ENCODE measurements at places on chromosomes 3 and 15.

GRCh38 chr3:42277676-42278075, 11.7 kb upstream of the CCK start:
- no peak for DNase-seq

GRCh38 chr3:193974671-193975535, 161.0 kb upstream of the HES1 start:
- DNase-seq, result no peak

DNA sequence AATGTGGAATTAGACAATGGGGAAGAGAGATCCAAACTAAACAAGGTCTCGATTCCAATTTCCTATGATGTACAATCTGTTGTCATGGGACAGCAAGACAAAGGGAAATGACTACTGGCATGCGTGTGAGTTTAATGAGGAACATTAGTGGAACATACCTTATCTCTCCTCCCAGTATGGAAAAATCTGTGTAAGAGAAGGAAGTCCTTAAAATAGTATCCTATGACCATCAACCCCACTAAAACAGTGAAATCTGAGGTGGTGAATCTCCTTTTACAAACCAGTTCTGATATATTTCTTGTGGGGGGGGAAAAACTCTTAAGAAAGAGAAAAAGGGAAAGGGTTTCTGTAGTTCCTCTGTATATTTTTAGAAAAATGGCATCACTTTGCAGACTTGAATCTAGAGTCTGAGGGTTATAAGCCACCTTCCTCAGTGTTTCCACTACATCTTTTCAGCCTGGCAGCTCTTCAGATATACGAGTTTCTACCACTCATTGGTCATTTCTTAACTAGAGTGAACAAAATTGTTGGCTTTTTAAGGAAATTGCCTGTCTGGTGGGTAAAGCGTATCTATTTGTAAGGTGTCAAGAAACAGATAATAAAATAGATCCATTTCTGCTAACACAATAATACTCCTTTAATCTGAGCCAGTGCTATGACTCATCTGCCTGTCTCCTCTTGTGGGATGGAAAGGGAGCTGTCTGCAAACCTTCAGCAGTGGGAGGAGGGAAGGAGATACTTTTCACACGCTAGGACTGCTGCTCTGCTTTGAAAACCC, 3.0 kb upstream of the TNFAIP8L3 start:
- no peak for DNase-seq

- DNase-seq, result peak; percentile 55
These were observed 10.0 kb downstream of the POC1A start for GRCh38 chr3:52144034-52144795.

DNA sequence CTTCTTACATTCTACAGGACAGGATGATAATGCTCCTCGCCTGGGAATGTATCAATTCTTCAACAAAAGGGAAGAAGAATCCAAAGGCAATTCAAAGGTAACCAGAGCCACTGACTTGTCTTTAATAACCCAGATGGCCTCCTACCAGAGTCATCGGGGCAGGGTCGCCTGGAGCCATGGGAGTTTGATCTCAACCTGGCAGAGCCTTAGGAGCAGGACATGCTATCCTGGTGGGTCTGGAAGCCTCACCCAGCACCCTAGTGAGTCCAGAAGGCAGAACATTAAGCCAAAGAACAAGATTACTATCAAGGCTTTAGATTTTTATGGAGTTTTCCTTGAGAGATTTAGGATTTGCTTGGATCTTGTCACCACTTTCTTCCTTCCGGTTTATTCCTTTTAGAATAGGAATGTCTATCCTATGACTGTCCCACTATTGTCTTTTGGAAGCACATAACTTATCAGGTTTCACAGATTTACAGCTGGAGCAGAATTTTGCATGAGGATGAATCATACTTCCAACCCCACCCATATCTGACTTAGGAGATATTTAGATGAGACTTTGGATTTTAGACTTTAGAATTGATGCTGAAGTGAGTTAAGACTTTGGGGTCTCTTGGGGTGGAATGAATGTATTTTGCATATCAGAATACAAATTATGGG, 330.3 kb upstream of the GOLIM4 start:
- no peak for DNase-seq

- no peak for DNase-seq
These were observed 35.7 kb downstream of the IGF2BP2 start for GRCh38 chr3:185789134-185789533.

Data from AG09319 (cell line).